ENCODE measurements at places on chromosomes 1 and 21. TPM values are rescaled to one million over a fixed set of nuclear protein-coding genes. Genes with fewer than 3 reads are reported as not detected.

The CLCA4 gene
- not detected for total RNA-seq

The SYCP1 gene
- not detected for total RNA-seq

The CD84 gene
- 24.2 TPM for total RNA-seq

The SLFNL1 gene
- total RNA-seq: 1.6 TPM

The TBX15 gene
- total RNA-seq: under 0.01 TPM

The GPR157 gene
- total RNA-seq: 3.2 TPM

The SCMH1 gene
- 39.3 TPM for total RNA-seq

The BECN2 gene
- not detected for total RNA-seq

The CXADR gene
- total RNA-seq: 0.81 TPM

The SH3D21 gene
- 7.5 TPM for total RNA-seq

The ATAD3C gene
- total RNA-seq: 1.3 TPM

The LCE1E gene
- not detected for total RNA-seq

The LRRC7 gene
- under 0.01 TPM for total RNA-seq

The NTMT2 gene
- total RNA-seq: not detected

The C1orf232 gene
- not detected for total RNA-seq

The MNDA gene
- 1.1 TPM for total RNA-seq

The TSPAN2 gene
- 71.4 TPM for total RNA-seq

Data from hematopoietic multipotent progenitor cell (in vitro differentiated cells).